ENCODE measurements at places on chromosomes 11 and 22.

DNA sequence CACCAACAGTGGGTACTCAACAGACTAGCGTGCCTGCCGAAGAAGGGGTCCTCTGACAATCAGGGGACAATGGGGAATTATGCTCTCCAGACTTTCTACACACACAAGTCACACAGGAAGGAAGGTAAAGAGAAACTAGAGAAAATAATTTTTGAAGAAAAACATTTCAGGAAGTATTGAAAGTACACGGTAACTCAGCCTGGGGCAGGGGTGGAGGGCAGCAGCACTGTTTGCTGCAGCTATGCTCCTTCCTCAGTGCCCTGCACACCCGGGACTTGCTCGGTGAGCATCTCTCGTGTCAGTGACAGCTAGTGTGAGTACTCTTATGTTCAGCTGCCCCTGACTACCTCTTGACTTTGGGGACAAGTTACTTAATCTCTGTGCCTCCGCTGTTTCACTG is 18.0 kb upstream of the APOA1 start:
- no peak for DNase-seq

DNA sequence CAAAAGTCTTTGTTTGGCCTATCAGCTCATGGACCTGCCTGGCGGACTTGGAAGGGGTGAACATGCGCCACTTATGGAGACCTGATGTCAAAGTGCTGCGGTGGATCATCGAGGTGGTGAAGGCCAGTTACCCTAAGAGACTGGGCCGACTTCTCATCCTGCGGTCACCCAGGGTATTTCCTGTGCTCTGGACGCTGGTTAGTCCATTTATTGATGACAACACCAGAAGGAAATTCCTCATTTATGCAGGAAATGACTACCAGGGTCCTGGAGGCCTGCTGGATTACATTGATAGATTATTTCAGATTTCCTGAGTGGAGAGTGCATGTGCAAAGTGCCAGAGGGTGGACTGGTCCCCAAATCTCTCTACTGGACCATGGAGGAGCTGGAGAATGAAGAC is 17.9 kb downstream of the ALKBH3 start:
- DNase-seq = no peak

- no peak for DNase-seq
Measured at GRCh38 chr11:9091044-9091922, at the start of gene SCUBE2. TSS of gene SCUBE2 (minus strand) at chr11:9091599. CDS start at chr11:9091528, 71 bp downstream.

- no peak for DNase-seq
Measured at GRCh38 chr11:2892967-2893528, 7.5 kb upstream of the CDKN1C start.

DNA sequence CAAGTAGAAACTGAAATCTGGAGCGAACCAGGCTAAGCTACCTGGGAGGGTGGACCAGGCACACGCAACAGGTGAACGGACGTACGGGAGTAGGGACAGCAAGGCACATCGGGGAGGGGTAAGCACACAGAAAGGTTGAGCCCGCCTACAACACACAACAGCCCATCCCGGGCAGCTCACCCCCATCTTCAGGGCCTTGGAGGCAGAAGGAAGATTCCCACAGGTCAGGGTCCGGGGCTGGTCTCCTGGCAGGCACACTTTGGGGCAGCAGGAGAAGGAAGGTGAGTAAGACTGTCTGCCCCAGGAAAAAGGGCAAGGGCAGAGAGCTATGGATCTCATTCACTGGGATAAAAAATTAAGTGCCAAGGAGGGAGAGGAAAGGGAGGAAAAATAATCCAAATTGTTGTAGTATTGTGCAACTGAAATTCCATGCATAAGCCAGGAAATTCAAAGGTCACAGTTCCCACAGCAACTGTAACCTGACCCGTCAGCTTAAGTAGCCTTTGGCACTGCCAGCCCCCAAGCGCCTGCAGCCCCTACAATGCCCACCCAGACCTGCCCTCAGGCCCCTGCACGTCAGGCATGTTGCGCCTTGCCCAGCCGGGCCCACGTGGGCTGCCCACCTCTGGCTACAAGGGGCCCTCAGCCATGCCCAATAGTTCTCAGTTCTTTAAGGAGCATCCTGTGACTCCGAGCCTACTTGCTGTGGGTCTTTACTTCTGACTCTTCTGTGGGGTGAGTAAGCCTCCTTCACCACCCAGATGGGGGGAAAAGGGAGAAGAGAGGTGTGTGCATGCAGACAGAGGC is 51.8 kb downstream of the MICAL3 start:
- no peak for DNase-seq

- no peak for DNase-seq
Measured at GRCh38 chr11:122310766-122311165, 194.8 kb upstream of the BLID start.

DNA sequence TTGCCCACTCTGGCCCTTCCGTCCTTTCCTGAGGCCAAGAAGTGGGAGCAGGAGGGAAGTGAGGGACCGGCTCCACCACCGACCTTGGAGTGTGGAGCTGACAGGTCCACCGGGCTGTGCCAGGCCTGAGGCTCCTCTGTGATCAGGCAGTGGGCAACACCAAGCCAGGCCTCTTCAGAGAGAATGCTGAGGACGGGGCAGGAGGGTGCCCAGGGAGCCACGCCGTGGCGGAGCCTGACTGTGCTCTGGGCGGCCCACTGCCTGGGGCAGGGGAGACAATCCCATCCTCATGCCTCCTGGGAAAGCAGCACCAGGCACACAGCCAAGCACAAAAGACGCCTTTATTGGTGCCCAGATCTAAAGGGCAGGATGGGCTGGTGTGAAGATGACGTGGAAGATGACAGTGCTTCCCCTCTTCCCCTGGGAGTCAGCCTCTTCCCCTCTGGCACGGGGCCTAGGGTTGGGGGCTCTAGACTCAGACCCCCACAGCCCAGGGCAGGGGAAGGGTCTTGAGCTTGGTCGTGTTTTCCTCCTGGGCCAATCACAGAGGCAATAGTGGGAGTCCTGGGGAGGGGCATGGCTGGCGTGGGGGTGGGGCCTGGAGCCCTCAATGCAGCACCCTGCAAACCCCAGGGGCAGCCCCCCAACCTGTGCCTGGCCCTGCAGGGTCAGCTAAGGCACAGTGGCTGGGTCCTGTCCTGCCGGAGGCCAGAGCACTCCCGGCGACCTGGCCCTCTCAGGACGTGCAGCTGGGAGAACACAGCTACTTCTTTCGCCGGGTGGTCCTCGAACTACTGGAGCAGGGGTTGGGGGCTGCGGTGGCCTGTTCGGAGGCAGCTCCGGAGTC is 4.7 kb downstream of the LMF2 start:
- no peak for DNase-seq

- no peak for DNase-seq
Measured at GRCh38 chr22:32048069-32048468, 5.0 kb downstream of the SLC5A1 start.

GRCh38 chr22:44274918-44275630 is 37.7 kb downstream of the SHISAL1 start:
- DNase-seq = no peak

DNA sequence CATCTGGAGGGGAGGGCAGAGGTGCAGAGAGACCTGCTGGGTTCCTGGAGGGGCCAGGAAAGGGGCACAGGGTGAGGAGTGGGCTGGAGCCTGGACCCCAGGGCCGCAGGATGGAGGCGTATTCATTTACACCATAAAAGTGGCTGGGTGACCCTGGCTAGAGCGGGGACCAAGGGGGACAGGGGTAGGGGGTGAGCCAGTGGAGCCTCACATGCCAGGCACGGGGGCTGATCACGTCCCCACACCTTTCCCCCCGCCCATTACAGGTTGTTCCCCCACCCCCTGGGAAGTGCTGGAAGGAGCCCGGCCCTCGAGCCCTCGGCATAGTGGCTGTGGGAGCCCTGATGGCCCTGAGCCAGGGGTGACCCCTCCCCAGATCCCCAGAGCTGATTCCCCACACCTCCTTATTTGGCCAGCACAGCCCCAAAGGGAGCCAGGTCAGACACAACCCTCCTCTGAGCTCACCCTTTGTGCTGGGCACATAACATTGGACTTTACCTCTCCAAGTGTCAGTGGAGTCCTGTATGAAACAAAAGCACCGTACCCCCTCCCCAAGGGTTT is 781 bp downstream of the TCIRG1 start:
- no peak for DNase-seq

- DNase-seq = peak; percentile 75
Measured at GRCh38 chr11:95790123-95790932, at the start of gene CEP57. TSS of gene CEP57 (plus strand) at chr11:95790498. CDS start at chr11:95790699, 201 bp downstream.

GRCh38 chr22:17707526-17707925 is 66.7 kb downstream of the BID start:
- no peak for DNase-seq

- peak; percentile 15 for DNase-seq
Measured at GRCh38 chr11:111870886-111871692, at the start of gene ALG9. TSS of gene ALG9 (minus strand) at chr11:111871581. CDS start at chr11:111871482, 99 bp downstream.

- DNase-seq = no peak
Measured at GRCh38 chr22:28034145-28034759, 115.2 kb upstream of the PITPNB start.

All from NCI-H1694 treated with DMSO at 0.1 percent for 48 hours (cell line).